ENCODE measurements at places on chromosomes 3 and 15. TPM values are rescaled to one million over a fixed set of nuclear protein-coding genes. Genes with fewer than 3 reads are reported as not detected.

ACY1 gene
- 96.2 TPM for polyA plus RNA-seq

MGA gene
- polyA plus RNA-seq, result 2.9 TPM

CLRN1 gene
- polyA plus RNA-seq, result not detected

TRIM71 gene
- not detected for polyA plus RNA-seq

SKOR1 gene
- 0.18 TPM for polyA plus RNA-seq

SI gene
- polyA plus RNA-seq, result not detected

GPR149 gene
- polyA plus RNA-seq, result not detected

STRIT1 gene
- not detected for polyA plus RNA-seq

DNA sequence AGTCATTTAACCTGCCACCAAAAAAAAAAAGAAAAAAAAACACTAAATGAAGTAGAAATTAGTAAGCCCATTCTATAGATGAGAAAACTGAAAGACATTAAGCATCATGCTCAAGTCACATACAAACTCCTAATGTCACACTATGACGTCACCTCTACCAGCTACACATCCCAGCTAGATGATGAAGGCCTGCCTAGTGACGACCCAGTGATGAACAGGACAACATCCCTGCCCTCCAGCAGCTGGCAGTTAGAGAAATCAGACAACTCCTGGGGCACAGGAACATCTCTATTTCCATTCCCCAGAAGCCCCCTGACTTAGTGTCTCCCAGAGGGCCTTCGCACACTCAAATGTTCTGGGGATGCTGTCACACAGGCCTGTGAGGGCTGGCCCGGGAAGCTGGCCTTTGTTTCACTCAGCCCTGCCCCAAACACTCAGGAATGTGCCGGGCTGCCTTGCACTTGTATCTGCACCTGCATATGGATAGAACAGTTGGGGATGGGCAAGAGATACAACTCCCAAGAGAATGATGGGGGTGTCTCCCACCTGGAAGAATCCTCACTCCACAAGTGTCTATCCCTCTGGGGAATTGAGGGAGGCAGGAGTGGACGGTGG lies 7.0 kb upstream of the HAPLN3 start:
- no peak overlapping the region for H3K27ac ChIP-seq
- no peak for DNase-seq
- no peak overlapping the region for H3K4me3 ChIP-seq
- no peaks in the 10 kb centered on the region for H3K27me3 ChIP-seq

GRCh38 chr3:64457811-64458210 lies 230.0 kb downstream of the ADAMTS9 start:
- no peak overlapping the region for H3K4me3 ChIP-seq
- no peak for DNase-seq
- H3K27ac ChIP-seq, result peak overlapping the region; percentile 23
- no peaks in the 10 kb centered on the region for H3K27me3 ChIP-seq
- H3K36me3 ChIP-seq, result no peaks in the 10 kb centered on the region

- no peak for DNase-seq
- no peaks in the 10 kb centered on the region for H3K4me1 ChIP-seq
- H3K36me3 ChIP-seq, result peaks cover 37% of the 10 kb centered on the region
- no peak overlapping the region for H3K4me3 ChIP-seq
Observed at GRCh38 chr3:197124713-197125112, 95.1 kb upstream of the MELTF start.

DNA sequence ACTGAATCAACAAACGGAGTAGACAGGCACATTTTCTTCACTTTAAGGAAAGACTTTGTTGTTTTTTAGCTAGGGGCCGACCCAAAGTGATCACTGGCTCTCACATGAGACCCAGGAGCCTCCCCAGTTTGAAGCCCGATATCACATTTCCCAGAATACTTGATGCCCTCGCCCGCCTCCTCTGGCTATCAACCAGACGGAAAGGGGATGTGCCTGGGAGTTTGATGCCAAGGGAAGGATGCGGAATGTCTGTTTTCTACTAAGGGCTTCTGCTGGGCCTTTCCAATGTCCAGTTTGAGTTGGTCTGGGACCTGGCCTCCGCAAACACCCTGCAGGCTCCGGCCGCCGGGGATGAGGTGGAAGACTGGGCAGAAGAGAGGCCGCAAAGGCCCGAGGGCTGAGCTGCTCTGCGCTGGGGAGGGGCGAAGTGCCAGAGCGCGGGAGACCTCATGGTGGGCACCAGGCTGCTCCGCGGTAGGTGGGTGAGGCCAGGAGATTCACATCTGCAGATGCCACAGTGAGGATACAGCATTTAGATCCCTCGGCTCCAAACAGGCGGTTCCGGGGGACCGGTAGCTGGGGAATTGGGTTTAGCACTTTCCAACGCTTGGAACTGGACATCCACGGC lies 491 bp upstream of the ZNF774 start:
- H3K4me1 ChIP-seq, result peaks cover 5% of the 10 kb centered on the region
- H3K36me3 ChIP-seq, result no peaks in the 10 kb centered on the region
- DNase-seq, result no peak

DNA sequence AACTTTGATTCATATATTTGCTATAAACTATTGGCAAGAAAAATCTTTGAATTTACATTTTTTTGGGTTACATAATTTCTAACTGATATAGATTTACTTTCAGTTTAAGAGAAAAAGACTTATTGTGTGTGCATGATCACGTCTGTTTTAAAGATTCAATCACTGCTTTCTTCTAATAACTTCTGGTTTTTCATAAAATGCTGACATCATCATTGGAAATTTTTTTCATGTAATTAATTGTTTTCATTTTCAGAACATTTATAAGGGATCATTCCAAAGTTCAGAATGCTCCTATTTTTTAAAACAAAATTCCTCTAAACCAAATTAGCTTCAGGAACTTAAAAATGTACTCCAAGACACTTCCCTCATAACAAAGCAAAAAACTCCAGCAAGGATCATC lies 500.7 kb upstream of the GBE1 start:
- DNase-seq, result no peak
- H3K36me3 ChIP-seq, result no peaks in the 10 kb centered on the region
- no peak overlapping the region for H3K27ac ChIP-seq
- H3K4me1 ChIP-seq, result no peaks in the 10 kb centered on the region

DNA sequence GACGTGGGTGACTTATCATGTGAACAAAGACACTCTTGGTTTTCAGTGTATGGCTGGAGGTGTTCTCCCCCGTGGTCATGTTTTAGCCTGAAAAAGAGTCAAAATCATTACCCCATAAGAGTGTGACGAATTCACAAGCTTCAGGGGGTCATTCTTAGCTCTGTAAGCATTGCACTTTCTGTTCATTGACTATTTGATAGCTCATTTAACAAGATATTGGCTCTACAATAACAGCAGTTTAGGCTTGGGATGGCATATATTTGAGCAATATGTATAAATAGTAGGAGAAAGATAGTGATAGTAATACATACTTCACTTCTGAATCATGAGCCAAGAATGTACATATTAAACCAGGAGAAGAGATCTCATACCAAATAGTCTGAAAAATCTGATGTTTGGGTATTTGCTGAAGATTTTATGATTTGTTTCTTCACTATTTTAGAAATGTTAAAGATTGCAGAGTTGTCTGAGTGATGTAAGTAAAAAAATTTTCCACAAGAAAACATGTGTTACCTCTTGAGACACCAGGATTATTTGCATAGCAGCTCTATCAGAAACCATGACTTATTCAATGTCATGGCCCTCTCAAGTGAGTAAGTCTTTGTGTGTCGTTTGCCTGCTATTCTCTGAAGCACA lies 996.0 kb downstream of the OTOL1 start:
- no peaks in the 10 kb centered on the region for H3K27me3 ChIP-seq
- H3K27ac ChIP-seq, result no peak overlapping the region
- no peak overlapping the region for H3K4me3 ChIP-seq
- no peaks in the 10 kb centered on the region for H3K4me1 ChIP-seq

DNA sequence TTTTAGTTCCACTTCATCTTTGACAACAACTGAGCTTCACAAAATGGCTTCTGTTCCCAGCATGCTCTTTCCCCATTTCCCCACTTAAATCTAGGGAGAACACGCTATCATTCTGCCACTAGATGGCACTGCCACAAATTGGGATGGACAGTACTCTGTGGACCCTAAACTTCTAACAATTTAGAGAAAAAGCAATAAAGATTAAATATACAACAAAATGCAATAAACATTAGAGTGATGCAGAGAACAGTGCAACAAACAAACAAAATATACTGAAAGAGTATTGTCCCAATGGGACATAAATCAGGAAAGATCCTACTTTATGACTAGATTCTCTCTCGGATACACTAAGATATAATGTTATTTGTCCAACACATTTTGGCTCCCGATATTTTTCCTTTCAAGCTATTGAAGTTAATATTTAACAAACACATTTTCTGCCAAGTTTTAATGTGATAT lies 169.7 kb upstream of the TMCO5A start:
- H3K36me3 ChIP-seq, result peaks cover 3% of the 10 kb centered on the region
- H3K27ac ChIP-seq, result no peak overlapping the region
- peak; percentile 34 for DNase-seq
- H3K4me3 ChIP-seq, result no peak overlapping the region
- no peaks in the 10 kb centered on the region for H3K27me3 ChIP-seq

DNA sequence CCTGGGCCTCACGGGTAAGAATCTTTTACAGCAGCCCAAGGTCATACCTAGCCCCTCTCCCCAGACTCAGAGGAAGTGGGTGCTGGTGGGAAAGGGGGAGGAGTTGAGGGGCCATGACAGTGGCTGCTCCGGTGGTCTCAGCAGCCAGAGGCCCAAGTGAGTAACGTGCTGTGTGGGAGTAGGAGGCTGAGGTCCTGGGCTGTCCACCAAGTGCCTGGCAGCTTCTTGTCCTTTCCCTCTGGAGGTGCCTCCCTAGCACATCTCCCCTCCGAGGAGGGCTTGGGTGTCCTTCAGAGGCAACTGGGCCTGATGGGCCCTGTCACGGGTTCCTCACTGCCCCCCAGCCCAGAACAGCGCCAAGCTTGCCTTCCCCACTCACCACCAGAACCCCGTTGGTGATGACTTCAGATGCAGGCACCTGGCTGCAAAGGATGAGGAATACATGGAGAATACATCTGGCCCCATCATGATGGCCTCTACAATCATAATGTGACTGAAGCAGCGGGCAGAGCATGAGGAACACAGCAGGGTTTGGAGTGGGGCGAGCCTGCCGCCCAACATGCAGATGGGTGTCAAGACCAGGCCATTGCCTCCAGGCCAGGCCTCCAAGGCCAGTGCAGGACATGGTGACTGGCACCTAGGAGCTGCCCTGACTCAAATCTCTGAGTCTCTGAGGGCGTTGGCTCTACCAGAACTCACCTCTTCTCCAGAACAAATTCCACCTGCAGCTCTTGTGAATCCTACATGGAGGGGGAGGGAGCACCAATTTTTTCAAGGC lies 3.3 kb downstream of the PLA2G4F start:
- no peaks in the 10 kb centered on the region for H3K36me3 ChIP-seq
- peaks cover 12% of the 10 kb centered on the region for H3K4me1 ChIP-seq
- no peak overlapping the region for H3K4me3 ChIP-seq
- no peak overlapping the region for H3K27ac ChIP-seq

DNA sequence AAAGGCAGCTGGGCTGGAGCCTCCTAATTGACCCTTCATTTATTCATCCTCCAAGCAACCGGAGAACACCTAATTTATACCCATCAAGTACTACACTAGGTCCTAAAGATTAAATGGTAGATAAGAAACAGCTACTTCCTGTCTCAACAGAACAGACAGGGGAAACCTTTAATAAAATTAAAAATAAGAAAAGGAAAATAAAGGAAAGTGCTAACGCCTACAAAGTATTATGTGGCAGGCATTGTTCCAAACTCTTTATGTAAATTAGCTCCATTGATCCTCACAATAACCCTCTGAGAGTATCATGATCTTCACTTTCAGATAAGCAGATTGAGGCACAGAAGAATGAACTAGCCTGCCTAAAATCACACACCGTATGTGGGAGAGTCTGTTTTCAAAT lies 139.5 kb downstream of the CNTN6 start:
- no peak for DNase-seq
- H3K27me3 ChIP-seq, result no peaks in the 10 kb centered on the region
- H3K36me3 ChIP-seq, result no peaks in the 10 kb centered on the region
- H3K27ac ChIP-seq, result no peak overlapping the region

GRCh38 chr3:156792945-156793344 lies 33.2 kb upstream of the LEKR1 start:
- H3K4me1 ChIP-seq, result peaks cover 3% of the 10 kb centered on the region
- no peak overlapping the region for H3K4me3 ChIP-seq
- no peak for DNase-seq
- no peaks in the 10 kb centered on the region for H3K27me3 ChIP-seq
- no peaks in the 10 kb centered on the region for H3K36me3 ChIP-seq

DNA sequence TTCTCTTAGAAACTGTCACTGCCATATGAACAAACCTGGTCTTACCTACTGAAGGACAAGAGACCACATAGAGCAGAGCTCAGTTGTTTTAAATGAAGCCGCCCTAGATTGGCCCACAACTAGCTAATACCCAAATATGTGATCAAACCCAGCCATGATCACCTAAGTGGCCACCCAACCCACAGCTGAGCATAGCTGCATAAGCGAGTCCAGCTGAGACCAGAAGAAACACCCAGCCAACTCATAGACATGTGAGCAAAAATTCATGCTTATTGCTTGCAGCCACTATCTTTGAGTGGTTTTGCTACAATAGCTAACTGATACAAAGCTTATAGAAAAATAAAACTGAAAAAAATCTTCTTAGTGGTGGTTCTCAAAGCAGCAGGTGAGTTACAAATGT lies 124.3 kb upstream of the CPNE4 start:
- H3K4me1 ChIP-seq, result no peaks in the 10 kb centered on the region
- H3K4me3 ChIP-seq, result no peak overlapping the region
- no peak overlapping the region for H3K27ac ChIP-seq

DNA sequence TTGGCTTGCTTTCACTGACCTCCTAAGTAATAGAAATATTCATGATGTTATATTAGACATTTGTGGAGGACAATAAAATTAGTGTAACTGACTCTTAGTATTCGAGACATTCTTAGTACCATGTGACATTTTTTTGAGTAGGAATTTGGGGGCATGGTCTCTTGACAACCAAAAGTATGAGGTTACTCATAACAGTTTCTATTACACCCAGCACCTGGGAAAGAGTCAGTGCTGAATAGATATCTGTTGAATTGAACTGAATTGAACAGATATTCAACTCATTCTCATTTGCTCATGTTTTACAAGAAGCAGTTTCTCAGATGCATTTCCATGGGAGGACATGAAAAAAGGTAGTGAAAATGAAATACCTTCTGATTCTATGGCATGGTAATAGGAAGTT lies 84.4 kb downstream of the CMSS1 start:
- H3K27me3 ChIP-seq, result no peaks in the 10 kb centered on the region
- H3K27ac ChIP-seq, result peak overlapping the region; percentile 88
- H3K36me3 ChIP-seq, result no peaks in the 10 kb centered on the region
- peaks cover 28% of the 10 kb centered on the region for H3K4me1 ChIP-seq
- no peak for DNase-seq
- no peak overlapping the region for H3K4me3 ChIP-seq

Data from SK-N-SH (cell line).